Activated CD4-positive, alpha-beta memory T cell treated with anti-CD3 and anti-CD28 coated beads for 36 hours (primary cell): ENCODE measurements at places on chromosomes 5 and 9.

GRCh38 chr5:179231309-179231708 is 114.0 kb downstream of the ADAMTS2 start:
- DNase-seq = no peak
- peaks cover 8% of the 10 kb centered on the region for H3K27me3 ChIP-seq
- H3K4me1 ChIP-seq = no peaks in the 10 kb centered on the region
- no peak overlapping the region for H3K4me3 ChIP-seq
- H3K27ac ChIP-seq = no peak overlapping the region
- no peaks in the 10 kb centered on the region for H3K36me3 ChIP-seq

- H3K36me3 ChIP-seq = peaks cover 64% of the 10 kb centered on the region
- H3K27ac ChIP-seq = peak overlapping the region; percentile 99
- H3K4me1 ChIP-seq = peaks cover 56% of the 10 kb centered on the region
- no peaks in the 10 kb centered on the region for H3K27me3 ChIP-seq
- DNase-seq = peak; percentile 91
Observed at GRCh38 chr9:83978992-83979811, 813 bp downstream of the HNRNPK start.

DNA sequence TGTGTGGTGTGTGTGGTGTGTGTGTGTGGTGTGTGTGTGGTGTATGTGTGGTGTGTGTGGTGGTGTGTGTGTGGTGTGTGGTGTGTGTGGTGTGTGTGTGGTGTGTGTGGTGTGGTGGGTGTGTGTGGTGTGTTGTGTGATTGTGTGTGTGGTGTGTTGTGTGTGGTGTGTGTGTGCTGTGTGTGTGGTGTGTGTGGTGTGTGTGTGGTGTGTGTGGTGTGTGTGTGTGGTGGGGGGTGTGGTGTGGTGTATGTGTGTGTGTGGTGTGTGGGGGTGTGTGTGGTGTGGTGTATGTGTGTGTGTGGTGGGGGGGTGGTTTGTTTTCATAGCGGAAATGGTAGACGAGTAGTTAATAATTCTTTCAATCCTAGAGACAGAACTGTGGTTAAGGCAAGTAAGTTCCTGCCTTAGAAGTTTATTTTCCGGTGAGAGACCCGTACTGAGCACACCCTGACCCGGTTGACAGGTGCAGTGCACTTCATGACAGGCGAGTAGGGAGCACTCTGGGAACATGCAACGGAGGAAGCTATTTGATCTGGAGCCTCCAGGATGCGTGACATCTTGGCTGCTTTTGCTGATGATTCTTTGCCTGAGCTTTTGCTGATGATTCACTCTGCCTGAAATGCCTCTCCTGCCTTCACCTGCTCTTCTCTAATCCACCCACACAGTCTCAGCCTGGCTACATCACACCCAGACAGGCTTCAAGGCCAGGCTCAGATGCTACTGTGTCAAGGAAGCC is 21.7 kb upstream of the FAT2 start:
- H3K4me3 ChIP-seq = peak overlapping the region; percentile 24
- H3K4me1 ChIP-seq = peaks cover 38% of the 10 kb centered on the region
- no peaks in the 10 kb centered on the region for H3K36me3 ChIP-seq

DNA sequence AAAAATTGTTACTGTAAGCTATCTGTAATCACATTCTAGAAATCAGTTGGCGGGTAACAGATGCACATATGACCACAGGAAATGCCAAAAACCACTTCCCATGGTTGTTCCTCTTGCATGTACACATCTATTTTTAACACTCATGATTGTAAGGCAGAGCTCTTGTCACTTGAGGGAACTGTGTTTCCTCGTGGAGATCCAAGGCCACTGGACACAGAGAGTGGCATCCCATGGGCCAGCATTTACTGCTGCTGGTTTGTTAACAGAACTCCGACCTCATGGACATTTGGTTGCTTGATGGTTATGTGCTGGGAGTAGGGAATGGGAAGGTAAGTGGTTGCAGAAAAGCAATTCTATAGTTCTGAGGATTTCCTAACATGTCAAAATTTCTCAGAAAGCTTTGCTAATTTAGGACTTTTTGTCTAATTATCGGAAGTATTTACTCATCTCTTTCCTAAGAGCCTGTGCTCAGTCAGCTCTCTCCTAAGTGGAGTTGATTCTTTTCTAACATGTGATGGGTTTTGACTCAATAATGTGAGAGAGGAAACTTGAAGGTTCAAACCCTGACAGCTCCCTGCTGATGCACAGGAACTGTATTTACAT is 202.0 kb upstream of the NR3C1 start:
- H3K4me1 ChIP-seq = peaks cover 34% of the 10 kb centered on the region
- H3K36me3 ChIP-seq = peaks cover 3% of the 10 kb centered on the region
- peaks cover 3% of the 10 kb centered on the region for H3K27me3 ChIP-seq
- H3K4me3 ChIP-seq = peak overlapping the region; percentile 28

DNA sequence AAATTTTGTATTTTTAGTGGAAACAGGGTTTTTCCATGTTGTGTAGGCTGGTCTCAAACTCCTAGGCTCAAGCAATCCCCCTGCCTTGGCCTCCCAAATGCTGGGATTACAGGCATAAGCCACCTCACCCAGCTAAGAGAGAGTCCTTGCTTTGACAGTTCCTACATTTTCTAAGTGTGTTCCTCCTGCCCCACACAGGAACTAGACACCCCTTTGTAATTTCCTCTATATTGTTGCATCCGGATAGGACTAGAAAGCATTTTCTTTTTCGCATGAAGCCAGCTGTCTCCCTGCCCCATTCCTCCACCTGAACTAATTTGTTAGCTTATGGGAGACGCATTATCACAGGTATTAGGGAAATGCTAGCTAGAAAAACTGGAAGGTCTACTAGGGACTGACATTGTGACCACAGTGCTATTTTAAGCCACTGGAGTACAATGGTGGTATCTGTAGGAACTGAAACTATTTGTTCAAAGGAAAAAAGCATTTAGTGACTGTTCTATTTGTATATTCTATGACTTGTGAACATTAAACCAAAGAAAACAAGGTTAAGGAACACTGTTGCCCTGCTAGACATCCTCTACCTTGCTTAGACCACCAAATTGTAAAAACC is 214.1 kb downstream of the SMARCA2 start:
- H3K4me1 ChIP-seq = no peaks in the 10 kb centered on the region
- H3K27me3 ChIP-seq = peaks cover 1% of the 10 kb centered on the region
- no peak for DNase-seq
- no peak overlapping the region for H3K4me3 ChIP-seq

DNA sequence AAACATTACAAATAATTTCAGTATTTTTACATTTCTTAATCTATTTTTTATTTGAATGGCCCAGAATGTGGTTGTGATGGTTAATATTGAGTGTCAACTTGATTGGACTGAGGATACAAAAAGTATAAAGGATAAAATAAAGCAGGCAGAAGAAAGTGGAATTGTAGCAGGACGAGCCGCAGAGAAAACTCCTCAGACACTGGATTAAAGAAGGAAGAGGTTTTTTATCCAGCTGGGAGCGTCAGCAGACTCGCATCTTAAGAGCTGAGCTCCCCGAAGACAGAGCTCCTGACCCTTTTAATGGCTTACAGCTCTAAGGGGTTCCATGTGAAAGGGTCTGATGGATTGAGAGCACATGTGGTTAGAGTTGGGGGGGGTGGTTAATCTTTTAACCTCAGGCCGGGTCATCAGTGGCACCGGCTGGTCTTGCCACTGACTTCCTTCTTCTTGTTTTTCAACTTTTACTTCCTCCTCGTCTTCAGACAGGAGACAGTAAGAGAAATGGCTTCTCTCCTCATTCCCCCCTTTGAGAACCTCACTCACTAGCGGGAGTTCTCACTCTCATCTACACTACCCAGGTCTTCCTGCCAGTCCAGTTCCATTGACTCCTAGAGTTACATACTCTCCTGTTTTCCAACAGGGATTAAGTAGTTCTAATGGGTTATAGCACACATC is 80.0 kb downstream of the TMEM161B start:
- H3K36me3 ChIP-seq = peaks cover 56% of the 10 kb centered on the region
- DNase-seq = no peak
- H3K27me3 ChIP-seq = no peaks in the 10 kb centered on the region
- no peak overlapping the region for H3K27ac ChIP-seq
- H3K4me3 ChIP-seq = no peak overlapping the region

DNA sequence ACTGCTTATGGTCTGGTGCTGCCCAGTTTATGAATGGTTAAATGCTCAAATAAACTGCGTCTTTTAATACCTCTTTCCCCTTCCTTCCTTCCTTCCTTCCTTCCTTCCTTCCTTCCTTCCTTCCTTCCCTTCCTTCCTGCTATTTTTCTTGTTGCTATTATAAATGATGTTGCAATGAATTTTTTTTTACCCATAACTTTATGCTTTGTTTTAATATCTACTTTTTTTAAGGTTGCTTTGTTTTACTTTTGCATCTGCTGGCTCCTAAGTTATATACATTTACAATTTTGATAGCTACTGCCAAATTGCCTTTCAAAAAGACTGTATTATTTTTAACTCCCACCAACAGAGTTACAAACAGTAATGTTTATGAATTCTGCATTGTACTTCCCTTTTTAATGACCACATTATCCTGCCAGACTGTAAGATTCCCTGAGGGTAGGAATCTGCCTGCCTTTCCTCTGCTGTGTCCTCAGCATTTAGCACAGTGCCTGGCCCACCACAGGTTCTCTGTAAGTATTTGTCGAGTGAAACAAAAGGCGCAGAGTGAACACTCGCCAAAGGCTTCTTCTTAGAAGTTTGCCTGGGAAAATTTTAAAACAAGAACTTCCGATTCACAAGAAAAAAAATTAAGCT is 36.9 kb downstream of the KIF4B start:
- H3K4me3 ChIP-seq = no peak overlapping the region
- H3K36me3 ChIP-seq = no peaks in the 10 kb centered on the region
- peaks cover 6% of the 10 kb centered on the region for H3K27me3 ChIP-seq

DNA sequence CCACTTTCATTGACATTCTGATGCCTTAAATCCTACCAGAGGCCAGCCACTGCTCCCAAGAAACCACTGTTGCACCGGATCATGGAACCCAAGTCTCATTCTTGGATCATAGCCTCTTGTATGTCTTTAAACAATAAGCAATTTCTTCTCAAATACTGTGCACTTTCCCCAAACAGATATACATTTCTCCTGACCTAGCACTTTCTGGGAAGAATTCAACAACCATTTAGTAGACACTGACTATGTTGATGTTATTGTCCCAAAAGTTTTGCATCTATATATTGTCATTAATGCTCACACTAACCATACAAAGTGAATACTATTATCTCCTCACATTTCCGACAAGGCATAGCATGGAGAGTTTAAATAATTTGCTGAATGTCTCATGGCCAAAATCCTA is 123.3 kb downstream of the GNAQ start:
- H3K36me3 ChIP-seq = peaks cover 6% of the 10 kb centered on the region
- H3K27me3 ChIP-seq = no peaks in the 10 kb centered on the region
- no peak for DNase-seq
- H3K4me3 ChIP-seq = no peak overlapping the region
- no peak overlapping the region for H3K27ac ChIP-seq

GRCh38 chr5:166651234-166651633 is 1640.2 kb upstream of the WWC1 start:
- H3K27me3 ChIP-seq = no peaks in the 10 kb centered on the region
- DNase-seq = no peak
- no peak overlapping the region for H3K4me3 ChIP-seq
- no peaks in the 10 kb centered on the region for H3K36me3 ChIP-seq
- no peaks in the 10 kb centered on the region for H3K4me1 ChIP-seq

DNA sequence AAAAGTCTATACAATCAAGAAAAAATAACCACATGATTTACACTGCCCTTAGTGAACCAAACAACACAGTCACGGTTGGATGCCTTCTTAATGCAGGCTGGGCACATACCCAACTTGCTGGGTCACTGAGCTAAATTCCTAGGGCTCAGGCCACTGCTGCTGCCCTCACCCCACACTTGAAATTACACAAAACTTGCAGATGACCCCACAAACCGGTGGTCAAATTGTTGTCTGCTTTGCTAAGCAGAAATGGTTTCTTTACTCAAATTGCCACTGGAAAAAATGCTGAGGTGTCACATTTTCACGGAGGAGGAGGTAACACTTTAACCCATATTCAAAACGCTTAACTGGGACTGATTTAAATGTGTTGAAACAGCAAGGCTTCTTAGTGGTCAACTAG is 62.4 kb downstream of the HMHB1 start:
- no peaks in the 10 kb centered on the region for H3K36me3 ChIP-seq
- no peaks in the 10 kb centered on the region for H3K27me3 ChIP-seq
- H3K27ac ChIP-seq = no peak overlapping the region
- H3K4me1 ChIP-seq = no peaks in the 10 kb centered on the region
